ENCODE measurements at places on chromosomes 1 and 21.
A peak's percentile ranks its signal among the peaks of the same experiment; 100 is the strongest.

DNA sequence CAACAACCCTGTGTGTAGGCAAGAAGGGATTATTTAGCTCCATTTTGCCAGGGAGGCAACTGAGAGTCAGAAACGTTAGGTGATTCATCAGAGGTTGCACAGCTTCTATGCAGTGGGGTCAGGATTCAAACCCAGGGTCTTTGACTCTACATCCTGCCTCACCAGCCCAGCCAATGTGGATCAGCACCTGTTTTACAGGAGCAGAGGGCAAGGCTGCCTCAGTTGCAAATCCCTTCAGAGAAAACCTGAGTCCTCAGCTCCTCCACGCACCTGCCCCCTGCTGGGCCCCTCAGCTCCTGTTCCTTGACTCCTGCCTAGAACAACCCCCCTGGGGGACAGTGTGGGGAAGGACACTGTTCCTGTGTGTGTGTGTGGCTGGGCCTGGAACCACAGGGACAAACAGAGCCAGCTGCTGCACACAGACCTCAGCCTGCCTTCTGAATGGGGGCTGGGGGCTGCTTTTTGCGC, 61.6 kb downstream of the LRRN2 start:
- no peak for DNase-seq

DNA sequence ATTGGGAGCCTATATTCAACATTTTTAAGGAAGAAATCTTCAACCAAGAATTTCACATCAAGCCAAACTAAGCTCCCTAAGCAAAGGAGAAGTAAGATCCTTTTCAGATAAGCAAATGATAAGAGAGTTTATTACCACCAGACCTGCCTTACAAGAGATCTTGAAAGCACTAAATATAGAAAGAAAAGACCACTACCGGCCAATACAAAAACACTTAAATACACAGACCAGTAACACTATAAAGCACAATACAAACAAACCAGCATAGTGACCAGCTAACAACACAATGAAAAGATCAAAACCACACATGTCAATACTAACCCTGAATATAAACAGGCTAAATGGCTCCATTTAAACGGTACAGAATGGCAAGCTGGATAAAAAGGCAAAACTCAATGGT, 165.4 kb downstream of the MRPL39 start:
- no peak for DNase-seq

- no peak for DNase-seq
Measured at GRCh38 chr1:226187380-226187779, 839 bp upstream of the ACBD3 start.

GRCh38 chr21:34276711-34277425, 86.9 kb upstream of the KCNE2 start:
- no peak for DNase-seq

GRCh38 chr1:155946633-155947219, 5.3 kb downstream of the RXFP4 start:
- DNase-seq, result no peak

GRCh38 chr1:115069659-115070308, 19.5 kb downstream of the TSPAN2 start:
- no peak for DNase-seq

- no peak for DNase-seq
Measured at GRCh38 chr1:234823191-234824176, 213.5 kb upstream of the IRF2BP2 start.

- DNase-seq, result no peak
Measured at GRCh38 chr1:68704800-68705443, 208.0 kb upstream of the DEPDC1 start.

GRCh38 chr1:235078480-235079381, 49.9 kb downstream of the TOMM20 start:
- no peak for DNase-seq

- no peak for DNase-seq
Measured at GRCh38 chr1:206685769-206686477, 1.2 kb downstream of the MAPKAPK2 start.

- DNase-seq, result no peak
Measured at GRCh38 chr1:13699510-13699909, 478 bp upstream of the PRDM2 start.

DNA sequence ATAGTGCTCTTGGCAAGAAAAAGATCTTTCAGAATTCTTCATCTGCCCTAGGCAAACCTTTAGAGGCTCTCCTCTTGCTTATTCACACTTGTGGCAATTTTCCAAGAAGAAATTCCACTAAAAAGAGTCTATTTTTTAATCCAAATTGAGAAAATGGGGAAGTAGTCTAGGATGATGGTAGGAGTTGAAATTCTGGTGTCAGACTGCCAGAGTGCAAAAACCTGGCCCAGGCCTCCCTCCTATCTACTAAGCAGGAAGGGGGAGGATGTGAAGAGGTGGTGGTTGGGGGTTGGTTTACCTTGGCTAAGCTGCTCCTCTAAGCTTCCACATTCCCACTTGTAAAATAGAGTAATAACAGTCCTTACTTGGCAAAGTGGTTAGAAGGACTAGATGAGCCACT, 120.6 kb upstream of the KCNJ15 start:
- DNase-seq, result no peak

GRCh38 chr1:219576931-219577730, 35.8 kb downstream of the ZC3H11B start:
- no peak for DNase-seq

GRCh38 chr21:25457411-25457810, 149.9 kb downstream of the MRPL39 start:
- DNase-seq, result peak; percentile 42

- no peak for DNase-seq
Measured at GRCh38 chr1:58089898-58090534, 456.5 kb downstream of the OMA1 start.

GRCh38 chr1:164801246-164801731, 242.3 kb downstream of the PBX1 start:
- no peak for DNase-seq

DNA sequence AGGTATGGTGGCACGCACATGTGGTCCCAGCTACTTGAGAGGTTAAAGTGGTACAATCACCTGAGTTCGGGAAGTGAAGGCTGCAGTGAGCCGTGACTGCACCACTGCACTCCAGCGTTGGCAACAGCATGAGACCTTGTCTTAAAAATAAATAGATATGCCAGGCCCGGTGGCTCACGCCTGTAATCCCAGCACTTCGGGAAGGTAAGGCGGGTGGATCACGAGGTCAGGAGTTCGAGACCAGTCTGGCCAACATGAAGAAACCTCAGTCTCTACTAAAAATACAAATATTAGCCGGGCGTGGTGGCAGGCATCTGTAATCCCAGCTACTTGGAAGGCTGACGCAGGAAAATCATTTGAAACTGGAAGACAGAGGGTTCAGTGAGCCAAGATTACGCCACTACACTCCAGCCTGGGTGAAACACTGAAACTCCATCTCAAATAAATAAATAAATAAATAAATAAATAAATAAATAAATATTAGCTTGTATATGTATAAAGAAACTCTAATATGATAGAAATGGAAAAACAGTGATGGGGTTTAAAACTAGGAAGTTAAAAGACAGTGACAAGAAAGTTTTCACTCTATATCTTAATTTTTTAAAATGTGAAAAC, 18.8 kb downstream of the GATAD2B start:
- no peak for DNase-seq

- DNase-seq, result no peak
Measured at GRCh38 chr21:35229290-35229689, 180.2 kb upstream of the RUNX1 start.

DNA sequence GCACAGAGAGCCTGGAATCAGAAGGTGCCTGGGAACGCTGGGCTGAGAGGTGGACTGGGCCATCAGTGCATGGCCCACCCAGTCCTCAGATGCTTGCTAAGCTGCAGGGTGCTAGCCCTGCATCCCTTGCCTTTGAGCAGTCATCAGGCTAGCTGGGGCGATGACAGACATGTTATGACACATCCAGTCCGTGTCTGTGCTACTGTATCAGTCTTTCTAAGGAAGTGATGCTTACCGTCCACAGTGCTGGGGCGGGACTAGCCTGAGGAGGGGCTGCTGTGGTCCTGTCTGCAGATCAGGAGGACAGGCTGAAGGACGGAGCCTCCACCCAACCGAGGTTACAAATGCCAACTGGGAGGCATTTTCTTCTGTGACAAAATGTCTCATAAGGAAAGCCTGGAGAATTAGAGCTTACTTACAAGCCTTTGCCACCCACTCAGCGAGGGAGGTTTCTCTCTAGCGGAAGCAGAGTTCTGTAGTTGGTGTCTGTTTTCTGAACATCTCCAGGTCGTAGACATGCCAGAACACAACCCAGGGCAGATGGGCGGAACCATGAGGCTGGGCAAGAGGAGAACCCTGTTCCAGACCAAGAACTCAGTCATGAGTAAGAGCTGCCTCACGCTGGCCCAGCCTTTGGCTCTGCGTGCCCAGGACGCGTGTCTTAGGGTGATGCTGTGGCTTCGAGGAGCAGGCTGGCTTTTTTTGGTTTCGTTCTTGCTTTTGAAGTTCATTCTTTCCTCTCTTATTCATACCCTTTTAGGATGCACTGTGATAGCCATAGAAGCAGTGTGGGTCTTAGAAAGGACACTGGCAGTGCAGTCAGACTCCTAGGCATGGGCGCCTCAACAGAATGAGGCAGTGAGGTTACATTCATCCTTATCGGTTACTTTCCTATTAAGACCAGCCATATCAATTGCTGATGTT, 14.3 kb downstream of the SLFNL1 start:
- DNase-seq, result no peak

GRCh38 chr1:244513493-244513892, 52.4 kb downstream of the CATSPERE start:
- DNase-seq, result no peak

DNA sequence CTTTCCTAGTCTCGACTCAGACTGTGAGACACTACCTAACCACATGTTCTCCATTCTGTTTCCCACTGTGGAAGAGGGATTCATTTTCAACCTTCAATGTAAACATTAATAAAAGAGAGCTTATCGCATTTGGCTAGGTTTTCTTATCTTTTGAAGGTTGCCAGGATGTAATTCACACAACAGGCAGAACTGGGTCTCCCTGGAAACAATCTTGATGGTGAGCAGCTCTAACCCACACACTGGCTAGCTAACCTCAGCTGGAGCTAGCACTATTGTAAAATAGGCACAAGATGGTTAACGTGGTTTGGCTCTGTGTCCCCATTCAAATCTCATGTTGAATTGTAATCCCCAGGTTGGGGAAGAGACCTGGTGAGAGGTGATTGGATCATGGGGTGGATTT, 75.1 kb downstream of the ZSCAN20 start:
- DNase-seq, result no peak

GRCh38 chr1:17427696-17428660, 11.5 kb downstream of the RCC2 start:
- no peak for DNase-seq

DNA sequence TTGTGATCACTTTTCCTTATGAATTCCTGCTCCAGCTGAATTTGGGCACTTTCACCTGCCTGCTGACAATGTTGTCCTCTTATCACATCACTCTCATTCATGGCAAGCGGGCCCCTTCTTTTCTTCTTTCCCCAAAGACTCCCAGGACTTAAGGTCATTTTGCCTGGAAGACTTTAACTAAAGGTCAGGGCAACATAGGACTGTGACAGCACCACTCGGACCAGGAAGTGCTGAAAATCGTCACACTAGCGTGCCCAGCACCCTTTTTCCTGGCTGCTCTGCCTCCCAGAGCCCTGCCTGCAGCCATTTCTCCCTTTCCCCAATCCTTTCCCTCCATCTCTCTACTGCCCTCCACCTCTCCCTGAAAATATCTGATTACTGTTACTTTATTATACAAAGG, 35.4 kb downstream of the CD34 start:
- DNase-seq, result no peak

GRCh38 chr21:43717166-43717853, 1.6 kb upstream of the PDXK start:
- DNase-seq, result no peak

- no peak for DNase-seq
Measured at GRCh38 chr1:186575348-186575747, 104.9 kb downstream of the PTGS2 start.

DNA sequence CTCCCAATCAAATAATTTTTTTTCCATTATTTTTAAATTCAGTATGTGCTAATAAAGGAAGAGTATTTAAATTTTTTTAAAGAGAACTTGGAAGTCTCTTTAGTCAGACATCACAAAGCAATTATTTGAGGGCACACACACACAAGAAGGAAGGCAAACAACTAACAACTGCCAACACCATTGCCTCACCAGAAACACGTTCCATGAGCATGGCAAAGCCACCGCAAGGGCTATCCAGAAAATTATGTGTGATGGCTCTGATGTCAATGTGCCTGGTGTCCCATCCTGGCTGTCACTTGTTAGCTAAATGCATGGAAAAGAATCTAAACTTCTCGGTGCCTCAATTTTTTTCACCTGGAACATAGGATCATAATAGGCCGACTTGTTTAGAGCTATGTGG, 262.9 kb downstream of the SEC16B start:
- no peak for DNase-seq

- DNase-seq, result no peak
Measured at GRCh38 chr1:237093691-237094090, 51.7 kb downstream of the RYR2 start.

DNA sequence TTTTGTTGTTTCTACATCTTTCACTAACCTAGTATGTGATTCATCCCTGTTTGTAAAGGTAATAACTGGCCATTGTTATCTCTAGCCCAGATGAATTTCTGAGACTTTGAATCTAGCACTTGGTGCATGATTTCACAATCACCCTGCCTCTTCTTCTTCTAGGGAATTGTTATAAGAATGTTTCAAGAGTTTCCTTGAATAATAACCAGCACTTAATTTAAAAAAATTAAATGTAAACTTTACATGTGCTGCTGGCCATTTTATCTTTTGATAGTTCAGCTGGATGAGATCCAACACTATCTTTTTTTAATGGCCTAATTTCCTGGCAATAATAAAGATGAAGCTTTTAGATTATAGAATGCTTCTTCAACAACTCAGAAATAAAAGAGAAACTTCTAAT, 31.8 kb downstream of the UBE2U start:
- DNase-seq, result no peak

- DNase-seq, result no peak
Measured at GRCh38 chr1:66556161-66556611, 22.2 kb downstream of the SGIP1 start.

DNA sequence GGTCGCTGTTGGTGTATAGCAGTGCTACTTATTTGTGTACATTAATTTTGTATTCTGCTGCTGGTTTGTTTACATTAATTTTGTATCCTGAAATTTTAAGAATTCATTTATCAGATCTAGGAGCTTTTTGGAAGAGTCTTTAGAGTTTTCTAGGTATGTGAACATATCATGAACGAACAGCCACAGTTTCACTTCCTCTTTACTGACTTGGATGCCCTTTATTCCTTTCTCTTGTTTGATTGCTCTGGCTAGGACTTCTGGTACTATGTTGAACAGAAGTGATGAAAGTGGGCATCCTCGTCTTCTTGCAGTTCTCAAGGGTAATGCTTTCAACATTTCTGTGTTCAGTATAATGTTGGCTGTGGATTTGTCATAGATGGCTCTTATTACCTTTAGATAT, 1757.9 kb downstream of the BRINP3 start:
- no peak for DNase-seq

DNA sequence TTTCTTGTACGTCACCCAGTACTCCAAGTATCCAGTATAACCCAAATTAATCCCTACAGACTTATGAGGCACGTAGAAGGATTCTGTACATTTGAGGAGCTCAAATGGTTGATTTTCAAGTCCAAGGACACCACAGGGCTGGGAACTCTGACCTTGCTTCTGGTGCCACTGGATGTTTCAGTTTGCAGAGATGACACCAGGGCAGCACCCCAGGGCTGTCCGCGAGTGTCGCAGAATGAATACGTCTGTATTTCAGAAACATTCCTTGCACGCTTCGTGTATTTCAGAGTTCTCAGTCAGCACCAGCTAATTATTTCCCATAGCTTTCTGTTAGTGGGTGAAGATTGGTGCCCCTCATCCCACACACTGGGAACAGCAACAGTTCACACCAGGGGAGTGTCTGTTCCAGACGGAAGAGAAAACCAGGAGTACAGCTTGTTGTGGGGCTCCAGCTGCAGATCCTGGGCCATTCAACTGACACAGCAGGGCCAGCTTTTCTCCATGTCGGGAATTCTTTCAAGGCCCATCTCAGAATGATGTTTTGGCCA, 159.2 kb downstream of the RHOU start:
- DNase-seq, result no peak
